ENCODE measurements at places on chromosomes 7 and 10.

GRCh38 chr10:27611744-27612550, 107.8 kb downstream of the RAB18 start:
- H3K27me3 ChIP-seq, result peaks cover 24% of the 10 kb centered on the region
- DNase-seq, result no peak
- peaks cover 15% of the 10 kb centered on the region for H3K4me1 ChIP-seq
- H3K4me3 ChIP-seq, result no peak overlapping the region
- peaks cover 6% of the 10 kb centered on the region for H3K36me3 ChIP-seq

GRCh38 chr10:1253523-1254353, 197.6 kb downstream of the WDR37 start:
- no peak overlapping the region for H3K4me3 ChIP-seq
- H3K27ac ChIP-seq, result no peak overlapping the region
- H3K4me1 ChIP-seq, result no peaks in the 10 kb centered on the region

DNA sequence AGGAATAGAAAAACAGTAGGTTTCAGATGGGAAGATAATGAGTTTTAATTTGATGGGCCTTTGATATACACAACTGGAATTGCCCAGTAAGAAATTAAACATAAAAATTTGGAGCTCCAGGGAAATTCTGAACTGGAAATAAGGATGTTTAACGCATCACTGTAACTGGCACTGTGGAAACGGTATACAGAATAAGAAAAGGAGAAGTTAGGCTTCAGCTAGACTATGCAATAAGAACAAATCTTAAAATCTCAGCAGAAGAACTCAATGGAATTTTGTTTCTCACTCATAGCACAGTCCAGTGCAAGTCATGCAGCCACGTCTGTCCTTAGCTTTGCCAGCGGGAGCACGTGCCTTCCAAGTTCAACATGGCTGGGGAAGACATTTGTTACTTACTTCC, 52.9 kb upstream of the FGL2 start:
- H3K36me3 ChIP-seq, result no peaks in the 10 kb centered on the region
- no peak overlapping the region for H3K4me3 ChIP-seq
- no peak for DNase-seq

DNA sequence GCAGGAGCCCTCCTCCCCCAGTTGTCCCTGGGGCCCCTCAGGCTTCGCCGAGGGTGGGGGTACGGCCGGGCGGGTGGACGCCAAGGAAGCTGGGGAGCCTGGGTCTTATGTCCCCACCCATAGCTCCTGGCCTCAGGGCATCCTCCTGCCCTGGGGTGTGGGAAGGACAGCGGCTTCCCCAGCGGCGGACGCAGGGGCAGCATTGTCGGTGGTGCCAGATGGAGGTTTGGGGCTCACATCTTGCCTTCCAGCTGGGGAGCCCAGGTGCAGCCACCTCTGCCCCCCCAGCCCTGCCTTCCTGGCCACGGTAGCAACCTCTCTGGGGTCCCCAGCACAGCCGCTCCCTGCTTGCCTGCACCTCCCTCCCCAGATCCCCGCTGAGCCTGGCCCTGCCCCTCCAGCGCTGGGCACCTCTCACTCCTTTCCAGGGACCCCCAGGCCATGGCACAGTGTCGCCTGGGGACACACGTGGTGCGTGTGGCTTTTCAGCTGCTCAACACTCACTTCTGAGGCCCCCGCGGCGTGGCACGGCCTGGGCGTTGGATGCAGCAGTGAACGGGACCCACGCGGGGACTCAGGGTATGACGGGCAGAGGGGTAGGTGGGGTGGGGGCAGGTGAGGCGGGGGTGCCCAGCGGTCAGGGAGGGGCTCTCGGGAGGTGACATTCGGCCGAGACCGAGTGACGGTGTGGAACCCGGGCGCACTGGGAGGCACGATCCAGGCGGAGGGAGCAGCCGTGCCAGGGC, 53.1 kb downstream of the UNCX start:
- DNase-seq, result no peak
- H3K27me3 ChIP-seq, result no peaks in the 10 kb centered on the region
- no peak overlapping the region for H3K4me3 ChIP-seq
- H3K27ac ChIP-seq, result no peak overlapping the region

GRCh38 chr10:73641328-73642060, at the start of gene MYOZ1:
Gene MYOZ1, minus strand, starts transcription at chr10:73641474. Its CDS starts 1,457 bp downstream, at chr10:73640017.
- H3K36me3 ChIP-seq, result no peaks in the 10 kb centered on the region
- H3K4me3 ChIP-seq, result no peak within 1 kb of the TSS
- no peak within 1 kb of the TSS for H3K27ac ChIP-seq
- DNase-seq, result no peak
- peaks cover 24% of the 10 kb centered on the region for H3K27me3 ChIP-seq
- H3K4me1 ChIP-seq, result peaks cover 18% of the 10 kb centered on the region

- peak overlapping the region; percentile 77 for H3K4me3 ChIP-seq
- H3K27me3 ChIP-seq, result peaks cover 4% of the 10 kb centered on the region
- no peak for DNase-seq
- H3K36me3 ChIP-seq, result no peaks in the 10 kb centered on the region
Measured at GRCh38 chr7:44257618-44258422, 57.0 kb downstream of the YKT6 start.

GRCh38 chr7:945556-946255, 8.8 kb downstream of the ADAP1 start:
- H3K27me3 ChIP-seq, result no peaks in the 10 kb centered on the region
- no peak for DNase-seq
- peaks cover 2% of the 10 kb centered on the region for H3K4me1 ChIP-seq
- no peak overlapping the region for H3K4me3 ChIP-seq
- no peaks in the 10 kb centered on the region for H3K36me3 ChIP-seq

Measured in T-helper 17 cell (primary cell).